NCI-H187 treated with DMSO at 0.1 percent for 48 hours (cell line): ENCODE measurements at places on chromosomes 16 and 17.

DNA sequence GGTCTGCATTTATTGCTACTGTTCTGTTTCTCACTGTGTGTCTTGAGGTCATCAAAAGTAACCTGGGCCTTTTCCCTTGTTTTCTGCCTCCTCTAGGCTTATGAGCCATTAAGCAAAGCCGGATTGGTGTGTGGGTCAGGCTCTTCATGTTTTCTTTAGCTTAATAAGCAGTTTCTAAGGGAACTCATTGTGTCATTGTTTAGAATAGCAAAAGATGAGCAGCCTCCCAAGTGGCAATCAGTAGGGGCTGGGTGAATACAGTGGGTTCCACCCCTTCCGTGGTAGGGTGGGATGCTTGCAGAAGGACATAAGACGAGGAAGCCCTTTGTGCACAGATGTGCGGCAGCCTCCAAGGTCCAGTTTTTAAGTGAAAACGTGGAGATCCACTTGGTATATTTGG, 34.5 kb downstream of the ABCC1 start:
- DNase-seq = no peak

GRCh38 chr17:49162866-49163265, 30.3 kb downstream of the B4GALNT2 start:
- no peak for DNase-seq

GRCh38 chr17:534071-534691, 180.5 kb downstream of the VPS53 start:
- DNase-seq = no peak

DNA sequence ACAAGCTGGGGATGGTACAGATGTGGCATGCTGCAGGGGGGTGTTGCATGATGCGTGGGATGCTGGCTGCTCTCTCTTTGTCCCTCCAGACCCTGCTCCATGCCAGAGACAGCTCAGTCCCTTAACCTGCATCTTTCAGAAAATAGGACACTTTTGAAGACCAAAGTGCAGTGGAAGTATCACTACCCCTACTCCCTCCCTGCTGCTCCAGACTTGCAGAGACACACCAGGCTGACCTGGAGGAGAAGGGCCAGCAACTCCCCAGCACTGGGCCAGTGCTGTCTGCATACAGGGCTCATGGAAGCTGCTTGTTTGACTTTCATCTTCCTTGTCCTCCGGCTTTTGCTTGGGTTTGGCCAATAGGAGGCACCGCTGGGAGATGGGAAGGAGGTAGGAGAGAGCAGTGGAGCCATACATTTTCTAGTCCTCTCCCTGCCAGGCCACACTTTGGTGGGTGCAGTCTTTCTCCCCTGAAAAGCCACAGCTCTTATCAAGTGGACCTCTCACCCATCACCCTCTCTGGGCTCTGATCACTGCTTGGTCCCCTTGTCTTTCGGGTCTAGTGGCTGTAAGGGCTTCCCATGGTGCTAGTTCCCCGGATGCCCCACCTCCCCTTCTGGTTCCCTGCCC, 46.1 kb upstream of the NKD1 start:
- no peak for DNase-seq

GRCh38 chr16:75519175-75519574, 16.7 kb downstream of the CHST5 start:
- DNase-seq = no peak

- no peak for DNase-seq
Observed at GRCh38 chr16:22109258-22109898, 17.0 kb downstream of the VWA3A start.

DNA sequence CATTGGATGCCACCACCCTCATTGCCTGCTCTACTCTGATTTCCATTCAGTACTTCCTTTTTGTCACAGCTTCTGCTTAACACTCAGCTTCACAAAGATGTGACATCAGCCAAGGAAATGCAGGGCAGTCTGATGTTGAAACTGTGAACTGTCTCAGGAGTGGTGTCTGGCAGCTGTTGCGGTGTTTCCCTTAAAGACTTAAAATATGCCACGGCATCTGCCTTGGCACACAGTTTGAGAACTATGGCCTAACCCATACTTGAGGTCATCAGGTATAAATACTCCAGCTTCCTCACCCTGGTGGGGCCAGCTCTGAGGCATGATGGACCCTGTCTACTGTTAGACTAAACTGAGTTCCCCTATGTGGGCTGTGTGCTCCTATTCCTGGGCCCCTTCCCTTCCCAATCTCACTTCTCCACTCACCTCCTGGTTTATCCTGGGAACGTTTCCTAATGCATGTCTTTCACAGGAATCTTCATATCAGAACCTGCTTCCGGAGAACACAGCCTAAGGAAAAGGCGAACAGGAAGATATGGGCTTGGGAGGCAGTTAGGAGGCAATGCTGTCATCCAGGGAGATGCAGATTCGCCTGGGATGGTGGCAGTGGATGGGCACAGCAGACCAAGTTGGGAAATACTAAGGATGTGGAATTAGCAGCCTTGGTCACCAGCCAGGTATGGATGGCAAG, 96.5 kb downstream of the WSCD1 start:
- DNase-seq = no peak

DNA sequence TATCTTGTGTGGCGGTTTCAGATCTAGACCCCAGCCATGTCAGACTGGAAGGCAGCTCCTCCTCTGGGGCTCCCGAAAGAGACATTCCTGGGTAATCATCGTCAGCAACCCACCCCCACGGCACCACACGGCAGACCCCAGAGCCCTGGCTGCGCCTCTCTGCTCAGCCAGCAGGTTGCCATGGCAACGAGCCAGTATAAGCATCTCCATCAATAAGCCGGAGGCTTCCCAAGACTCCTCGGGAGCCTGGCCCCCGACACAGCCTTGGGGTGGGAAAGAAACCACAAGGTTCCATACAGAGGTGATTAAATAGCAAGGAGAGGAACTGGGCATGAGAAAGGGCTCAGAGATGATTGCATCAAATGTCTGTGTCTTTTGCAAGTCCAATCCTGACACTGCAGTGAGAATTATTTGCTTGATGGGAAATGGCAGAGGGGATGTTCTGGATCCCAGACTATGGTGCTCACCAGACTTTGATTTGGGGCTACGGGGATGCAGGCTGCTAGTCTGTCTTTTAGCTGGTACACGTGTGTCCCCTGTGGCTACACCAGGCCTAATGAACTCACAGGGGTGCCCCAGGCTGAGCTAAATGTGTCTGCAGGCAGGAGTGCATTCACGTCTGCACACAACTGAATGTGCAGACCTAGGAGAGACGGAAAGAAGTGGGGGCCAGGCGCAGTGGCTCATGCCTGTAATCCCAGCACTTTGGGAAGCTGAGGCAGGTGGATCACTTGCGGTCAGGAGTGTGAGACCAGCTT, 320.5 kb upstream of the TNRC6C start:
- DNase-seq = no peak

DNA sequence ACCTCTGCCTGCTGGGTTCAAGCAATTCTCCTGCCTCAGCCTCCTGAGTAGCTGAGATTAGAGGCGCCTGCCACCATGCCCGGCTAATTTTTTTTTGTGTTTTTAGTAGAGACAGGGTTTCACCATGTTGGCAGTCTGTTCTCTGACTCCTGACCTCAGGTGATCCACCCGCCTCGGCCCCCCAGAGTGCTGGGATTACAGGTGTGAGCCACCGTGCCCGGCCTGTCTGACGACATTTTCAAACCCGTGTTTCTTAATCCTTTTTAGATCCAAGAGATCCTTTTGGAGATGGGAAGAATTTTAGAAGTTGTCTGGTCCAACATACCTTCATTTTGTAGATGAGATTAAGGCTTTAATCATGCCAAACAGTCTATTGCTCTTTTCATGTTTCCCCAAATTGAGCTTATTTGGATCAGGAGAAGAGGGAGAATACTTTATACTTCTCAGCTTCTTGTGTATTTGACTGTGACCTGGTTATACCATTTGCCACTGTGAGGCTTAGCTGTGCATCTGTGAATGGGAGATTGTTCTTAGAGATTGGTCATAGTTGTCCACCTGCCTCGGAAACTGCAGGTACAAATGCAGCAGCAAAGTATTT, 25.8 kb downstream of the USP10 start:
- DNase-seq = no peak

GRCh38 chr17:42617956-42618431, 8.5 kb downstream of the TUBG1 start:
- no peak for DNase-seq

GRCh38 chr17:57606111-57606875, 138.8 kb downstream of the CCDC182 start:
- no peak for DNase-seq

- DNase-seq = no peak
Observed at GRCh38 chr17:55284001-55284884, 19.5 kb downstream of the HLF start.

DNA sequence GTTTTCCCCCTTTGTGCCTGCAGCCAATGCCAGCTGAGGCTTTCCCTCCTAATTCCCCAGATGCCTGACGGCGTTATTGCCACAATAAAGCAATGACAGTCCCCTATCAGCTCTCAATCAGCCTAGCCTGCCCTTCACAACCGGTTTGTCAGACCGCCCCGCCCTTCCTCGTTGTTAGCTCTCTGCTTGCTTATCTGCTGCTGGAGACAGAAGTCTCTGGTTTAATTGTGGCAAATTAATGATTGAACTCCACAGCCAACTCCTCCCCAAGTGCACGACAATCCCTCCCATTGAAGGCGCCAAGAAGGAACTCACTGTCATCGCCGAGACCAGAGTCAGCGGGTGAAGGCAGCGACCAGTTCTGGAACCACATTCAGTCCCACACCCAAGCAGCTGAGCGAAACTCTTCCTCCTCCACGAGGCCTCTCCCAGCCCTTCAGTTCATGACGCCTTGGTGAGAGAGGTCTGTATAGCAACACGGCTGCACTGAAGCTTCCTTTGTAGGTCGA, 474.4 kb downstream of the SLC39A11 start:
- DNase-seq = peak; percentile 29

GRCh38 chr17:13088666-13089065, 70.8 kb upstream of the ELAC2 start:
- no peak for DNase-seq

- DNase-seq = no peak
Observed at GRCh38 chr17:11244776-11245175, 3.8 kb downstream of the SHISA6 start.

- DNase-seq = no peak
Observed at GRCh38 chr17:71361656-71362450, 759.0 kb upstream of the SOX9 start.

GRCh38 chr16:65833171-65833871, 533.2 kb upstream of the CDH5 start:
- no peak for DNase-seq

GRCh38 chr17:32111141-32111771, 31.0 kb upstream of the RHOT1 start:
- no peak for DNase-seq

DNA sequence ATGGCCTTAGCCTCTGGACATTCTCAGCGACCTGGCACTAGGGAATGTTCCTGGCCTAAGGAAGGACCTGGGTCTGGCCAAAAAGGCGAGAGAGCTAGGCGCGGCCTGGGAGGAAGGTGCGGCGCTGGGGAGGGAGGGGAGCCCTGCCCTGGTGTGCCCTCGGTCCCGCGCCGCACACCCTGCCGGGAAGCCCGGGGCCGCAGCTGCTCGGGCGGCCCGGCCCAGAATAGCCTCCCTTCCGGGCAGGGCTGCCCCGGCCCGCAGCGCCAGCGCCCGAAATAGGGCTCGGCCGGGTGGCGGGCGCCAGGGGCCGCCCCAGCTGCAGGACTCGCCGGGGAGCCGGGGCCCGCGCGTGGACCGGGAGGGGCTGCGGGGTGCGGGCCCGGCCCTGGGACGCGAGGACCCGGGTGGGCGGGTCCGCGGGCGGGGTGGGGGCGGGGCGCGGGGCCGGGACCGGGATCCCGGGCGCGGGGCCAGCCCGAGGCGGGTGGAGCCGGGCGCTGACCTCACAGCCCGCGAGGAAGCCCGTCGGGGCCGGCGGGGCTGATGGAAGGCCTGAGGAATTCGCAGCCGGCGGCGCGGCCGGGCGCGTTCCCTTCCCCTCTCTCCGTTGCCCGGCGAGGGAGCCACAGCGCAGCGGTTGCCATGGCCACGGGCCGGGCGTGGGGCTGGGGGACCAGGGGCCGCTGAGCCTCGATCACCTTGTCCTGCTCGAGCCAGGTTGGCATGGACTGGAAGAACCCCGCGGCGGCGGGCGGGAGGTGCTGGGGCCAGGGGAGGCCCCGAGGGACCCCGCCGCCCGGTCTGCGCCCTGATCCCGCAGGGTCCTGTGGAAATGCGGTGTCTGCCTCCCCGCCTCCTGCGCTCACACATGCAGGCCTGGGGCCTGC, 18.1 kb downstream of the SOCS3 start:
- DNase-seq = no peak

- DNase-seq = no peak
Observed at GRCh38 chr17:76704805-76705204, 6.0 kb downstream of the MXRA7 start.

- DNase-seq = no peak
Observed at GRCh38 chr16:66927918-66928649, 2.7 kb upstream of the RRAD start.

DNA sequence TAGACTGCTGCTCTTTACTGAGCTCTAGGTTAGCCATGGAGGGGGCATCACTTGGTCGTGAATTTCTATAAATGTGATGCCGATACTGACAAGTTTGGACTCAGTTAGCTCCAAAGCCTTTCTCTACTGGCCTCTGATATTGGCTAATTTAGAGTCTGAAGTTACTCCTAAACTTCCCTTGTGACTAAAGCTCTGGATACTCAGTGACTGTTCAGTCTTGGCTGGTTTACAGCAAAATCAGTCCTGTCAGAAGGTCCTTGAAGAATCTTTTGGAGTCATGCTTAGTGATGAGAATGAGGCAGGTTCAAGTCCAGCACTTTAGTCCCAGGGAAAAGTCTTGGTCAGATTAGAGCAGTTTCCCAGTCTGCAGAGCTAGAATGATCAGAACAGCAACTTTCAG, 197.5 kb upstream of the HS3ST4 start:
- no peak for DNase-seq

- DNase-seq = no peak
Observed at GRCh38 chr17:9195961-9196670, 174.8 kb downstream of the NTN1 start.

GRCh38 chr16:28845293-28845692, 855 bp downstream of the TUFM start:
- DNase-seq = no peak

DNA sequence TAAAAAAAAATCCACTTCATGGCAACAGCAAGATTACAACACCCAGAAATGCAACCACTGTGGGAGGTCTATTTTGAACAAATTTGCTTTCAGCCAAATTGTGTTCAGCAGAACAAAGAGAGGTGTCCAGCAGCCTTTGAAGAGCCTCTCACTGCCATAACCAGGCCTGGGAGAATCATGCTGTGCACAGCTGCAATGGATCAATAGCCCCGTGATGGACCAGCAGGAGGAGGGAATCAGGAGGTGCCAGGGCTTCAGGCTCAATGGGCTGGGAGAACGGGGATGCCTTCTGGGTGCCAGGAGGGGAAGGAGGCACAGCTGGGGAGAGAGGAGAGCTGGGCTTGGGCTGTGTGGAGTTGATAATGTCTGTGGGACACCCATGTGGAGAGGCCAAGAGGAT, 366.2 kb upstream of the EEF2KMT start:
- DNase-seq = no peak

GRCh38 chr16:5895137-5895536, 797.5 kb upstream of the EEF2KMT start:
- no peak for DNase-seq

GRCh38 chr16:88007321-88007731, 56.1 kb downstream of the BANP start:
- no peak for DNase-seq

- DNase-seq = no peak
Observed at GRCh38 chr16:4376126-4376892, 4.7 kb downstream of the VASN start.

GRCh38 chr16:11162586-11163268, 93.3 kb downstream of the SOCS1 start:
- DNase-seq = no peak

GRCh38 chr17:78174870-78175642, 6.7 kb downstream of the SYNGR2 start:
- no peak for DNase-seq
